Activated T-cell treated with anti-CD3 and anti-CD28 coated beads, Interleukin-2, amount 50 U/mL, for 72 hours (primary cell): ENCODE measurements at places on chromosomes 4 and X.

GRCh38 chrX:39721566-39722279, 376.0 kb downstream of the BCOR start:
- no peak for DNase-seq

DNA sequence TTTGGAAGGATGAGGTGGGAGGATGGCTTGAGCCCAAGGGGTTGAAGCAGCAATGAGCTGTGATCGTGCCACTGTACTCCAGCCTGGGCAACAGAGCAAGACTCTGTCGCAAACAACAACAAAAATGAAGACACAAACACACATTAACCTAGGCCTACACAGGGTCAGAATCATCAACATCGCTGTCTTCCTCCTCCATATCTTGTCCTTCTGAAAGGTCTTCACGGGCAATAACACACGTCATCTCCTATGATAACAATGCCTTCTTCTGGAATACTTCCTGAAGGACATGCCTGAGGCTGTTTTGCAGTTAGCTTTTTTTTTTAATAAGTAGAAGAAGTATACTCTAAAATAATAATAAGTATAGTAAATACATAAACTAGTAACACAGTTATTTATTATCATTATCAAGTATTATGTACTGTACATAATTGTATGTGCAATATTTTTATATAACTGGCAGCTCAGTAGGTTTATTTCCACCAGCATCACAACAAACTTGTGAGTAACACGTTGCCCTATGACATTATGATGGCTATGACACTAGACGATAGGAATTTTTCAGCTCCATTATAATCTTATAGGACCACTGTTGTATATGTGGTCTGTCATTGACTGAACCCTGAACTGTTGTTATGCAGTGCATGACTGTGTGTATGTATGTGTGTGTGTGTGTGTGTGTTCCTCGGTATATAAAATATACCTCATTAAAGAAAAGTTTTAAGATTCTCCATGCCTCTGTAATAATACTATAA, 69.2 kb upstream of the MAML3 start:
- DNase-seq, result no peak

GRCh38 chr4:82567444-82567843, 5.7 kb upstream of the TMEM150C start:
- no peak for DNase-seq

GRCh38 chr4:137576446-137576845, 44.2 kb upstream of the PCDH18 start:
- DNase-seq, result no peak

GRCh38 chrX:103586314-103586646, 965 bp downstream of the TCEAL4 start:
- DNase-seq, result no peak

- no peak for DNase-seq
Observed at GRCh38 chr4:128787509-128788311, 21.8 kb upstream of the JADE1 start.

DNA sequence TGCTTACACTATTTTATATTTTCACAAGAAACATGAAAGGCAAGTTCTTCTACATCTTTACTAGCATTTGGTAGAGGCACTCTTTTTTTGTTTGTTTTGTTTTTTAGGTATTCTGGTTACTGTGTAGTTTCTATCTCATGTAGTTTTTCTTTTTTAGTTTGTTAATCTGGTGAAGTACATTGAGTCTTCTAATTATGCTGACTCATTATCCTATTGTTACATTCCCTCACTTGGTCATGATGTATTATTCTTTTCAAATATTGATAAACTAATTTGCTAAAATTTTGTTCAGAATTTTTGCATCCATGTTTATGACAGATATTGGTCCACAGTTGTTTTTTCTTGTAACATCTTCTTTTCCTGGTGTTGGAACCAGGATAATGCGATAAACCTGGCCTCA, 4.7 kb downstream of the GK2 start:
- DNase-seq, result no peak

- no peak for DNase-seq
Observed at GRCh38 chr4:82680834-82681233, 117.8 kb downstream of the SCD5 start.

DNA sequence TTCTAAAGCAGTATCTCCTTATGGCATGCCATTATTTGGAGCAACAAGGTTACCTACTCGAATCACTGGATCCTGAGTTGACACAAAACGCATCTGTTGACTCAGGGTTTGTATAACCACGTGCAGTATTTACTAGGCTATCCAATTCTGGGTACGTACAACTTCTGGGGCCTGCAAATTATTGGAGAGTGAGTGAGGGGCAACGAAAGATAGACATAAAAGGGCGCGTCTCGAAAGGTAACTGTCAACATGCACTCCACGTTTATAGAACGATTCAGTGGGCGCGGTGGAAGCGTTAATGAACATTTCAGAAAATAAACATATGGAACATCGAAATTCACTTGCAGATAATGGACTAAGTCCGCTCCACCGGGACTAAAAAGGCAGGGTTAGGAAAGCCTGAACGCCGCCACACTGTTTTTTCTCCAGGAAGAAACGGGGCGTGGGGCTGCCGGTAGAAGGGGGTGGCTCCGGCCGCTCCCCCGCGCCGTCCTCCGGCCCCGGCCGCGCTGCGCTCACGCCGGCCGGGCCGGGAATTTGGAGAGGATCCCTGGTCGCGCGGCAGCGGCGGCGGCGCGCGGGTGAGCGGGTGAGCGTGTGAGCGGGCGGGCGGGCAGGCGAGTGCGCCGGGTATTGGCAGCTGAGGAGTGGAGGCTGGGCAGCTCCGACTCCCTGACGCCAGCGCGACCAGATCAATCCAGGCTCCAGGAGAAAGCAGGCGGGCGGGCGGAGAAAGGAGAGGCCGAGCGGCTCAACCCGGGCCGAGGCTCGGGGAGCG, at the start of gene SMAD1:
Gene SMAD1, plus strand, starts transcription at position 690 of the 778 bp plus-strand sequence. CDS start 32,761 bp downstream, outside the sequence.
- DNase-seq, result peak; percentile 63

GRCh38 chr4:304969-305680, at the start of gene ZNF732:
Gene ZNF732, minus strand, starts transcription at chr4:305474. Its CDS starts 164 bp downstream, at chr4:305310.
- DNase-seq, result no peak

- DNase-seq, result no peak
Observed at GRCh38 chrX:108186811-108187210, 95.2 kb downstream of the ATG4A start.

GRCh38 chr4:79450053-79450452, 42.0 kb upstream of the GK2 start:
- DNase-seq, result no peak

- DNase-seq, result no peak
Observed at GRCh38 chr4:110108422-110108821, 90.0 kb downstream of the ELOVL6 start.

DNA sequence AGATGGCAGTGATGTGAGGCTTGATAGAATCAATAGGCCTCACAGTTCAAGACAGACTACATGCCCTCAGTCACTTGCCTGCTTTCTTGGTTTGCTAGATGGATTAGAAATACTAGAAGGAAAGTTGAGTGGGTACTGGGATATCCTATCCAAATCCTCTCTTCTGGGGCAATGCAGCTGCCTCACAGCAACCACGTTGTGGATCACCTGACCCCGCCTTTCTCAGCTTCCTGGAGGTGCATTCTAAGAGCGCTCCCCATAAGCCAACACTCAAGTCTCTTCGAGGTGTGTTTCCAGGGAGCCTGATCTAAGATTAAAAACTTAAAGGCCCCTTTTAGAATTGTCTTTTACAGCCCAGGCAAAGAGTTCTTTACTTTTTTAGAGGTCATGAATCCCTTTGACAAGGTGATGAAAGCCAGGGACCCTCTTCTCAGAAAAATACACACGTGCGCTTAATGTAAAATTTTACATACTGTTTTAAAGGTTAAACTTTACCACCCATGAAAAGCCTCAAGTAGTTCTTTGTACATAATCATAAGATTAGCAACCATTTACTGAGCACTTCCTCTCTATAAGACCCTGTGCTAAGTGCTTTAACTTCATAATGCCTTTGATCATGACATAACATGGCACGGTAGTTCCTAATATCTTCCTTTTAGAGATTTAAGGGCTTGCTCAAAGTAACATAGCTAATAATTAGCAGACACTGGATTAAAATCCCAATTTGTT, 840 bp upstream of the RPL34 start:
- peak; percentile 50 for DNase-seq

- DNase-seq, result no peak
Observed at GRCh38 chr4:154911097-154911496, 130.0 kb downstream of the RBM46 start.

DNA sequence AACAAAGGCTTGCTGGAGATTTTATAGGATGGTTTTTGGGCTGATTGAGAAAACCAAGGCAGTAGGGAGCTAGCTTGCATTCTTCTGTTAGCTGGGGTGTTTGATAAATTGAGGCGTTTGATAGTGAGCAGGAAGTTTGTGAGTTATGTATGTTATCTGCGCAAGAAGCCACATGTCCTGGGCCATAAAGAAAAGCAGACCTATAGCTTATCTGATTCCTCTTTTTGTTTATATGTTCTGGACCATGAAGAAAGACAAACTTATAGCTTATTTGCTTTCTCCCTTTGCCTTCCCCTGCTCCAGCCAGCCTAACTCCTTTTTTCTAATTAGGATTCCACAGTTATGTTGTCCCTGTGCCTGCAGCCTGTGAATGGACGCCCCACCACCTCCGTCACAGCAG, 9.2 kb downstream of the HNRNPH2 start:
- DNase-seq, result no peak

- DNase-seq, result no peak
Observed at GRCh38 chrX:9610771-9611392, 146.0 kb downstream of the TBL1X start.

DNA sequence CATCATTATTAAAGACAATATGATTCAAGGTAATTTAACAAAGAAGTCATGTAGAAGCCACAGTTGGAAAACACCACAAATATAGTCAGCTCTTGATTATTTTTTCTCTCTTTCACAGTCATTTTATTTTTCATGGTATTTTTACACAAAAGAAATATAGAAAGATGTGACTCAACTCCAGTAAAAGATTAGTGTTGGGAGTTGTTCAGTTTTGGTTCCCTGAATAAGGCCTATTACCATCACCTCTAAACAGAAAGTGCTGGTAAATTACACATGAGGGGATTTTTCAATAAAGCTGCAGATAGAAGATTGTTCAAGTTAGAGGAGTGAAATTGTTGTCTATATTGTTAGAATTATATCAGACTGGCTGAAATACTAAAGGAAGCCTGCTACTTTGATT, 107.0 kb downstream of the DDIT4L start:
- DNase-seq, result no peak

DNA sequence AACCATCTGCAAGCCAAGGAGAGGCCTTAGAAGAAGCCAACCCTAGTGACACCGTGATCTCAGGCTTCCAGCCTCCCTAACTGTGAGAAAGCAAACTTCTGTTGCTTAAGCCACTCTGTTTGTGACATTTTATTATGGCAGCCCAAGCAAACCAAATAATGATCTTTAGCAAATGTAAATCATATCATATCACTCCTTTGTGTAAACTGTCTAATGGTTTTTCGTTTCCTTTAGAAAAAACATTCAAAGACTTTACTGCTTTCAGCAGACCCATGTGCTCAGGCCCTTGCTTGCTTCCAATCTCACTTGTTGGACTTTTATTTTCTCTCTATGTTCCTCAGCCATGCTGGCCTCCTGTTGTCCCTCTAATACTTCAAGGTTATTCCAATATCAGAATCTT, 192.2 kb upstream of the HS3ST1 start:
- DNase-seq, result no peak

DNA sequence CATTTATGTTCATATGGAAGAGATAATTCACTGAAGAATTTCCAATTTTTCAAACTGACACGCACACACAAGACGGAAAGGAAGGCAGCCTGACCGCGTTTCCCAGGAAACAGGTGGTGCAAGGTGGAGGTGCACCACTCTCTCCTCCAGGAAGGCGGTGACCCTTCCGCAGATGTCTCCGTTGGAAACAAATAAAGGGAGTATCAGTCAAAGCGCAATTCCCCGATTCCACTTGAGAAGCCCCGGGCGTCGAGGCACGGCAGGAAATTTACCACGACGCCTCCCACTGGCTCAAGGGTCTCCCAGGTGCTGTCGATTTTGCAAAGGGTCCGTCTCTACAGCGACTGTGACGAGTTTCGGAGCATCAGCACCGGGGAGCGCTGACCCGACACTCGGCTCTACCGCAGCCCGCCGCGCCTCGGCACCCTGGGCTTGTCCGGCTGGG, 770 bp upstream of the TIGD2 start:
- no peak for DNase-seq

DNA sequence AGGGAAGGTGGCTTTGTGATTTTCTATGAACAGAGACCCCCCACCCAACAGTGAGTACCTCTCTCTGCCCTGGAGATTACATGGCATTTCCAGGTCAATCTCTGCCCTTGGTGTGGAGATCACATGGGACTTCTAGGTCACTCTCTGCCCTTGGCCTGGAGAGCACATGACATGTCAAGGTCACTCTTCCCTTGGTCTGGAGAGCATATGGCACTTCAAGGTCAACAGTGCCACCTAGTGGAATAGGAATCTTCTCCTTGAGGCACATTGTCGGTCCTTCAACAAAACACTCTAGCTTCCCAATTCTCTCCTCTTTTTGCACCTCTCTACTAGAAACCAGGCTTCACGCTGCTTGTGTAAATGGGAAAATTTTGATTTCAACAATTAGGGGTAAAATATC, 66.2 kb upstream of the TACR3 start:
- peak; percentile 7 for DNase-seq

DNA sequence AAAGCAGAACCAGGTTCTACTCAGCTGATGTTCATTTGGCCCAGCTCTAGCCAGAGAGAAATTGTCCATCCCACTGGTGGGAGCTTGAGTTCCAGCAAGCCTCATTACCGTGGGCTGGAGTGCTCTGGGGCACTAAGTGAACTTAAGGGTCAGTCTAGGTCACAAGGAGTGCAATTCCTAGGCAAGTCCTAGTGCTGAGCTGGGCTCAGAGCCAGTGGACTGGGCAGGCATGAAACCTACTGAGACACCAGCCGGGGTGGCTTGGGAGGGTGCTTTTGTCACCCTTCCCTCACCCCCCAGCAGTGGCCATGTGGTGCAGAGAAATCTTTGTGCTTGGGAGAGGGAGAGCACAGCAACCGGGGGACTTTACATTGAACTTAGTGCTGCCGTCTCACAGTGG, 39.4 kb downstream of the GSX2 start:
- no peak for DNase-seq

DNA sequence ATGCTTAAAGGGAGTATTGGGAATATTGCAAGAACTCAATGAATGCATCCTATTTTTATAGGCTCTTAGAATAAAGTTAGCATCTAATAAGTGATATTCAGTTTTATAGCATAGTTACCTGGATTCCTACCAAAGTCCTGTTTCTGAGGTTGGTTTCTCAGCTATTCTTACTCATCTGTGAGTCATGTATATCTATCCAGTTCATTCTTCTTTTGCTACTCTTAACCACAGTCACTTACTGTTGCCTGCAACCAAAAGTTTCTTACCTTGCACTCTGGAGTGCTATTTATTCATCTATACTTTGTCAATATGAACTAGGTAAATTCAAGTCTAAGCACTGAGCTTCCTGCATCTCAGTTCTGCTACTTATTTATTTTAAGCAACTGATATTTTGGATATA, 322.5 kb downstream of the HS3ST1 start:
- no peak for DNase-seq

- DNase-seq, result no peak
Observed at GRCh38 chr4:36041340-36041739, 203.0 kb downstream of the ARAP2 start.

GRCh38 chr4:2472187-2472586, 3.3 kb downstream of the RNF4 start:
- no peak for DNase-seq

GRCh38 chrX:153921511-153922446, 4.3 kb downstream of the ARHGAP4 start:
- no peak for DNase-seq
